ENCODE measurements at places on chromosomes 1 and 21. TPM values are rescaled to one million over a fixed set of nuclear protein-coding genes. Genes with fewer than 3 reads are reported as not detected.

HCRTR1 gene
- not detected for total RNA-seq

NECTIN4 gene
- total RNA-seq, result not detected

PRAMEF2 gene
- not detected for total RNA-seq

FCRL2 gene
- 136 TPM for total RNA-seq

EPHB2 gene
- 0.45 TPM for total RNA-seq

DNAH14 gene
- not detected for total RNA-seq

SLFNL1 gene
- 1.5 TPM for total RNA-seq

AK4 gene
- 0.83 TPM for total RNA-seq

GRCh38 chr1:70440642-70441391 lies 29.7 kb downstream of the CTH start:
- no peak for DNase-seq

GRCh38 chr1:235275836-235276235 lies 52.1 kb downstream of the ARID4B start:
- peak; percentile 63 for DNase-seq

GRCh38 chr1:44405031-44405797 lies at the start of gene RNF220:
TSS of gene RNF220 (plus strand) at chr1:44405255.
- DNase-seq, result peak; percentile 76

DNA sequence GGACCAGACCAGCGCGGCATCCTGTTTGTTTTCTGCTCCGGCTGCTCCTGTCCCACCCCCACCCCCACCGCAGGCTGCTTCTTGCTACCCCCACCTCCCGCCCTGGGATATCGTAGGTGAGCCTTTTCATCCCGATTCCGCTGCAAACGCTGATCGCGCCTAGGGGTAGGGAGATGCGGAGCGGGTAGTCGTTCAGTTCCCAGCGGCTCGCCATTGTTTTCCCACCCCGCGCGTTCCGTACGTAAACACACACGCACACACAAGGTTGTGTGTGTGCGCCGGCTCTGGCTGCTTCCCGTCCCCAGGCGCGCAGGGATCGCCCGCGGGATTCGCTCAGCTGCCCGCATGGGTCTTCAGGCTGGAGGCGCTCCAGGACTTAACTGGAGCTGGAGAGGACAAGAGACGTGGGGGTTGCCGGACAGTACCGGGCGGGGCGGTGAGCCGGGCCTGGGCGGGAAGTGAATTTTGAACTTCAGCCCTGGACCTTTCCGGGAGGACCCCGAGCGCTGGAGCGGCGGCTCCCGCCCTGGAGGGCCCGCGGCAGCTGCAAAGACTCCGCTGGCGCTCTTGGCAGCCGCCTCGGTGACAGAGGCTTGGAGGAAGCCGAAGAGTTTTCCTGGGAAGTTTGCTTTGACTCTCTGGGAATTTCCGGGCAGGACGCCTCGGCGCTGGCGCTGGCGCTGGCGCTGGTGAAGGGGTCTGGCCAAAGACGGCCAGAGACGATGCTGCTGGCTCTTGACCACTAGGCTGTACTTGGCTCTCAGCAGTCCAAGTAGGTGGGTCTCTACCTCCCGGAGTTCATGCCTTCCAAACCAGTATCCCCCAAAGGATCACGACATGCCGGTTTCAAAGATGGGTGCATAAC lies 1.6 kb downstream of the SOX13 start:
- DNase-seq, result no peak

GRCh38 chr1:215256936-215257679 lies 174.6 kb downstream of the KCNK2 start:
- DNase-seq, result no peak

DNA sequence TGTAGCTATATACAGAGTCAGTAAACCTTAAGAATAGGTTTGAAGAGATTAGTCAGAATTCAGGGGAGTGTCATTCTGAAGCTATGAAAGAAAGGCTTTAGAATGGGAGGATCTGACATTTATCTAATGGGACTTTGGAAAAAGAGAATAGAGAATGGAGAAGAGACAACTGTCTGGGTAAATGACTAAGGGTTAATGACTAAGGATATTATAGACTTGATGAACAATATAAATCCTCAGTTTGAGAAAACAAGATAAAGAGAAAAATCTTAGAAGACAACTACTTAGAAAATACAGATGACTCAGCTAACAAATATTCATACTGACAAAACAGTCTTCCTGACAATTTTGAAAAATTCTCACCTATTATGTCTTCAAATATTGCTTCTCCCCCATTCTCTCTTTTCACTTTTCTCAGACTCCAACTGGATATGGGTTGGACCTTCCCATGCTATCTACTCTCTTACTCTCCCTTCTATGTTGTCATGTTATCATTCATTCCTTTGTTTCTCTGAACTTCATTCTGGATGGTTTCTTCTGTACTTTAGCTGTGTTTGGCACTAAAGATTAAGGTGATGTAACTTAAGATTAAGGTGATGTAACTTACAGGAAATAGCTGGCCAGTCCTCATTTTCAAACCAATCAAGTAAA lies 20.4 kb downstream of the SLC16A1 start:
- no peak for DNase-seq

- DNase-seq, result no peak
Observed at GRCh38 chr21:41552254-41552653, 44.3 kb upstream of the TMPRSS2 start.

DNA sequence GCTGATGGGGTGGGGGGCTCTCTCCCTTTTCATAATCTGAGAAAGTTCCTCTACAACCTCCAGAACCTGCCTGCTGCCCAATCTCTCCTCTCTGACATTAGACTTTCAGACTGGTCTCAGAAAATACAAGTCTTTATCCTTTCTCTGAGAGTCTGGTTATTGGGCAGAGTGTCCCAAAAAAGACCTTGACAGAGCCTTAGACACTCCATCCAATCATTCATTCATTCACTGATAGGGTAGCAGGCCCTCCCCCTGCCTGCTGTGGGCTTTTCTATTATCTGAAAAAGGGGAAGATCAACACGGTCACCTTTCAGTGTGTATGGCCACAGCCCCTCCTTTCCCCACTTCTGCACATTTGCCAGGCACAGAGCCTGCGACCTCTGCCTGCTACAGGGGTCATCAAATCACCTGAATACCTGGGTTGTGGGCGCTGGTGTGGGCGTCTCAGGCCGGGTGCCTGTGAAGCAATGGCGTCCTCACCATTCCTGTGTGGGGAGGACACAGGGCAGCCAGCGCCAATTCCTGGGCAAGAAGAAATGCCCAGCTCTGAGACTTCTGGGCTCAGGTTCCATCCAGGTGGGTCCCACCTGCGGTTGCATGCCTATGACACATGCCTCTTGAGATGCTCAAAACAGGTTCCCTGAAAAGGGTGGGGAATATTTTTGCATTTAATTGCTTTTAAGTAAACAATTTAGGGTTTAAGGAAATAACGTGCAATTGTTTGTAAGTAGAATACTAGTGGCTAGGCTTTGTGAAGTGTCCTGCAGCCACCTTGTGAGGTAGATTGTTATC lies 52.8 kb downstream of the ELK4 start:
- no peak for DNase-seq

DNA sequence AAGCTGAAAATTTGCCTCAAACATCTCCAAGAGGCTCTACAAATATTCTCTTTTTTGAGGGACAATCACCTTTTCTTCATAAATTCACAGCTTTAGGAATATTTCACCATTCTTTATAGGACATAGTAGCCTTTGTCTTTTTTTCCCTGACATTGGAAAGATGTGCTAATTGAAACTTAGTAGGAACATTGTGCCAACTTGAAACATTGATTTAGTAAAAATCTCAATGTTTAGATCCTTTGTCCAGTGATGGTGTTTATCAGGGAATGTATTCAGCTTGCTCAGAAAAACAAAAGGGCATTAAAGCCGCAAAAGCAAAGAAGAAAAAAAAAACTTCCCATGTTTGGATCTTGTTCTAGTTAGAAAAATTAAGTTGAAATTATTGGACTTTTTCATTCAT lies 52.1 kb downstream of the DPT start:
- DNase-seq, result no peak

- no peak for DNase-seq
Observed at GRCh38 chr21:44571844-44572782, 1.4 kb upstream of the KRTAP10-4 start.

DNA sequence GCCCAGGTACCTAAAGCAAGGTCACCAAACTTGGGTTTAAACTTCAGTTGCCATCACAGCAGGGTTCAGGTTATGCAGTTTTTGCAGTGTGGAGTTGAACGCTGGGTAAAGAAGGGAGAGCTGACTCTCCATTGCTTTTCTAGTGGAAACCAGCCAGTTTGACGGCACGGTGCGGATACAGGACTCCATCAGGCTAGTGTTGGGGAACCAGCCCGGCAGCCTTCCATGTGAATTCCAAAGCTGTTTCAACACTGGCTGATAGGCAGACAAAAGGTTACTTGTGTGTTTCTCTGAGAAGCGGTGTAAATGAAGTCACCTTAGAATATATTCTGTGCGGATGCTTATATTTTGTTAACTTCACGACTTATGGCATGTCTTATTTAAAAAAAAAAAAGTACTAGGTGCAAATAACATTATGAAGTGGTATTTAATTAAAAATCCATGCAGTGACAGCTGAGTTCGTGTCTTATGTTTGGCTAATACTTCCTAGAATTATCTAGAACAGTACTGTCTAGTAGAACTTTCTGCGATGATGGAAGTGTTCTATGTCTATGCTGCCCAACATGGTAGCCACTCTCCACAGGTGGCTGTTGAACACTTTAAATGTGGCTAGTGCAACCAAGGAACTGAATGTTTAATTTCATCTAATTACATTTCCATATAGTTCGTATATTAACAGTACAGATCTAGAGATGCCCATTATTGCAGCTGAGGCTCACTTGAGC lies 29.9 kb upstream of the RCAN3 start:
- DNase-seq, result no peak

- DNase-seq, result no peak
Observed at GRCh38 chr1:169944621-169945020, 50.9 kb upstream of the SCYL3 start.

GRCh38 chr1:36663772-36664430 lies 181.2 kb upstream of the CSF3R start:
- DNase-seq, result no peak

DNA sequence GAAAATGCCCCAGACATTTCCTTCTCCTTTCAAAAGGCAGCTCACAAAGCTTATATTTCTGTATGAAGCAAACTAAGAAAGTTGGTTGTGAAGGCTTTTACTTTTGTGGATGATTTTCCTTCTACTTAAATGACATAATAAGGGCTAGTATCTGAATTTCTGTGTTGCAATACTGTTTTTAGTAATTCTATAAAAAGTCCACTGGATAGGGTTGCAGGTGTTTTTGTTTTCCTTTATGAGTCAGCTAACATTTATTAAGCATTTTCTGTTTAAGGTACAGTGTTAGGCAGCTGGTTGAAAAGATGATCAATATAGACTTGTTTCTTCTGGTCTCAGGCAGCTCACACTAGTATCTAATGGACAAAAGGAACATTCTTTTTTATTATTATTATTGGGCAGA lies 722.2 kb downstream of the RWDD3 start:
- DNase-seq, result no peak

- DNase-seq, result no peak
Observed at GRCh38 chr1:66296370-66296769, 237.6 kb upstream of the SGIP1 start.
